Activated T-helper 1 cell treated with anti-CD3 and anti-CD28 coated beads, Interleukin-12 subunit alpha, Interleukin-12 subunit beta, Interleukin-2, Interleukin-4 antibody, amounts not matched to agents 30 ng/mL and 10 ng/mL and 1 ng/mL, durations not matched to agents 14 hours and 24 hours and 36 hours (primary cell): ENCODE measurements at places on chromosomes 5 and 9. TPM values are rescaled to one million over a fixed set of nuclear protein-coding genes. Genes with fewer than 3 reads are reported as not detected.

The DOK3 gene
- total RNA-seq, result 3.7 and 5.0 TPM in 2 replicates

The FST gene
- 0.17 and 0.31 TPM in 2 replicates for total RNA-seq

The PCDHA11 gene
- not detected in 2 replicates for total RNA-seq

DNA sequence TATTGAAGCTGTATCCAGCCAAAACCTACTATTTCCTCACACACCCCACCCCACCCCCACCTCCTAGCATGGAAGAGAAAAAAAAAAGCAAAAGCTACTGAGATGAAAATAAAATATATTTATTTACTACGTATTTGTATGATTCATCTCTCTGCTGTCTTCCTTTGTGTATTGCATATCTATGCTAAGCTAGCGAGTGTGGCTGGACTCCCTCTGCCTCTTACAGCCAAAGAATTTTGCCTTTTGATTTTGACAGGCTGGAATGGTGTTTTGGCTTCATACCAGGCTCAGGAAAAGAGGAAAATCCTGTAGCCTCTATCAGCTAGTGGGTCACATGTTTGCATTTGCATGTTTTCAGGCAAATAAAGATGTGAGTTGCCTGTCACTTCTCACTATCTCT is 2.2 kb downstream of the ABLIM3 start:
- no peak for DNase-seq

The ABO gene
- total RNA-seq, result 0.34 and 0.60 TPM in 2 replicates

DNA sequence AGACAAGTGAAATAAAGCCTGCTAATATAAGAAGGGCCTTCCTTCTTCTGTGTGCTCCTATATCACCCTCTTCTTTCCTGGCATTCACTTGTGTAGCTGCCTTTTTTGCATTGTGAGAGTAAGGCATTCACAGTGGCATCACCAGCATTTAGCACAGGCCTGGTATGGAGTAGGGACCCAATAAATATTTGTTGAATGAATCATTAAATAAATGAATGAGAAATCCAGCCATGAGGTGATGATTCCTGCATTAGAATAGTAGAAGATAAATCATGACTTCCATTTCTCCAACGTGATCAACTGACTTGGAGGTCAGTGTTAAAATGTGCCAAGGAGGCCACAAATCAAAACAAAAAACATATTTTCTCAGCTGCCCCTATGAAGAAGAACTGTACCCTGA is 3.9 kb downstream of the PLPPR1 start:
- no peak for DNase-seq

The PLAC8L1 gene
- 0.37 and 0.99 TPM in 2 replicates for total RNA-seq

The GFPT2 gene
- total RNA-seq, result 1.1 and 1.4 TPM in 2 replicates

DNA sequence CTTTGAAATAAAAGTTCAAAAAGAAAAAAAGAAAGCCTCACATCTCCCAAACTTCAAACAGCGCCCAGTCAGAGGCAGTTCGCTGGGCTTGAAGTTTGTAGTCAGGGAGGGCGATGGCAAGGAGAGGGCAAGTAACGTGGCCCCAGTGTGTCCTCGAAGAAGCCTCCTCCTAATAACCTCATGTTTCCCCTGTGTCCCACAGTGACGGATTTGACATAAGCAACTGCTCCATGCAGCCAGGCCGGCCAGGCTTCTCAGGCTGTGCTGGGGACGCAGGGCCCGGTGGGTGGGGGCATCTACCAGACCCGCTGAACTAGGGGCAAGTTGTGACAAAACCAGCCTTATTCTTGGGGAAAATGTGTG is 172.2 kb downstream of the ERCC6L2 start:
- no peak for DNase-seq

- DNase-seq, result no peak
Measured at GRCh38 chr5:78496373-78496772, 136.0 kb downstream of the SCAMP1 start.

DNA sequence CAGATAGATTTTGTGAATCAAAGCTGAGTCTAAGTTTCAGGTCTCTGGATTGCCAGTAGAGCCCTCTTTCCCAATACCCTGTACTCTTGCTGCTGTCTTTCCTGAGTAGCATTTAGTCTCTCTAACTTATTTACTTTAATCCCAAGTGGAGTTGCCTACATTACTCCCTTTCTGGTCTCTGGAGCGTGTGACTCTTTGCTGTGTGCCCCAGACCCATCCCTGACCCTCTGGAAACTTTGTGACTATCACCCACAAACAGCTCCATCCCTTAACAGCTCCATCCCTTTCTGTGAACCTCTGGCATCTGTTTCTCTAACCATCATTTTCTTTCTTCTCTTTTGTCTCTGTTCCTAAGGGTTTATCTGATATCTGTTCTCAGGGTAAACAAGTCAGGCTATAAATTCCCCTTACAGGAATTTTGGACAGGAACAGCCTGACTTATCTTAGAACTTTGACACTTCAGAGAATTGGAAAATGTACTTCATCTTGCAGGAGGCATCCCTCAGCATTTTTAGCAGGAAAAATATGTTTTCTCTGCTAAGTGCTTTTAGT is 1167.1 kb upstream of the SEMA6A start:
- DNase-seq, result no peak

The HTR1A gene
- not detected in 2 replicates for total RNA-seq

DNA sequence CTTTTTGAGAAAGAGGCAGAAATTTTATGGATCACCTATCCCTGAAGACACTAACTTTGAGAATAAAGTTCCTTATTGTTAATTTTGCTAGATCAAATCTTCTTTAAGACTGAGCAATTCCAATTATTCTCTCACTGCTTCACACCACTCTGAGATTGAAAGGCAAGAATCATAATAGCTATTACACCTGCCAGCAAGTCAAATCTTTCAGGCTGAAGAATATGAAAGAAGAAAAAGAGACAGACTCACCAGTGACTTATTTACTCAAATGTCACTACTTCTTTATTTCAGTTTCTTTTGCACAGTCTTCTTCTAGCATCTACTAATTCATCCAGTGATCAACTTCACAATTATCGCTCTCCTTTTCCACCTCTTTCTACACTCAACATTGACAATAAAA is 35.9 kb upstream of the PLPPR1 start:
- DNase-seq, result no peak

DNA sequence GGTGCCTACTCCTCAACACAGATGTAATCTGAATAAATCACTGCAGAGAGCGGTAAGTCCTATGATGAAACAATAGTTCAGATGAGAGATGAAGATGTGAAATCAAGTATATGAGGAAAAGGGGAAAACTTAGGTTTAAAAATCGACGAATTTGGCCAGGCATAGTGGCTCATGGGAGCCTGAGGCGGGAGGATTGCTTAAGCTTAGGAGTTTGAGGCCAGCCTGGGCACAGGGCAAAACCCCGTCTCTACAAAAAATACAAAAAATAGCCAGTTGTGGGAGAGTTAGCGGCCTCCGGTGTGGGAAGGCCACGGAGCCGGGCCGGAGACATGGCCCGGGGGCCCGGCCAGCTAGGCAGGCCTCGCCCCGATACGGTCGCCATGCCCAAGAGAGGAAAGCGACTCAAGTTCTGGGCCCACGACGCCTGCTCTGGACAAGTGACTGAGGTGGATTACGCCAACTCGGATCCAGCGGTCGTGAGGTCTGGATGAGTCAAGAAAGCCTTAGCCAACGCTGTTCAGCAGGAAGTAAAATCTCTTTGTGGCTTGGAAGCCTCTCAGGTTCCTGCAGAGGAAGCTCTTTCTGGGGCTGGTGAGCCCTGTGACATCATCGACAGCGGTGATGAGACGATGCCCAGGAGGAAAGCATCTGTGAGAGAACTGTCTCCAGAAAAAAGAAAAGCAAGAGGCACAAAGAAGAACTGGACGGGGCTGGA is 62.8 kb upstream of the SUB1 start:
- DNase-seq, result peak; percentile 60

The WNK2 gene
- 2.2 and 3.0 TPM in 2 replicates for total RNA-seq

DNA sequence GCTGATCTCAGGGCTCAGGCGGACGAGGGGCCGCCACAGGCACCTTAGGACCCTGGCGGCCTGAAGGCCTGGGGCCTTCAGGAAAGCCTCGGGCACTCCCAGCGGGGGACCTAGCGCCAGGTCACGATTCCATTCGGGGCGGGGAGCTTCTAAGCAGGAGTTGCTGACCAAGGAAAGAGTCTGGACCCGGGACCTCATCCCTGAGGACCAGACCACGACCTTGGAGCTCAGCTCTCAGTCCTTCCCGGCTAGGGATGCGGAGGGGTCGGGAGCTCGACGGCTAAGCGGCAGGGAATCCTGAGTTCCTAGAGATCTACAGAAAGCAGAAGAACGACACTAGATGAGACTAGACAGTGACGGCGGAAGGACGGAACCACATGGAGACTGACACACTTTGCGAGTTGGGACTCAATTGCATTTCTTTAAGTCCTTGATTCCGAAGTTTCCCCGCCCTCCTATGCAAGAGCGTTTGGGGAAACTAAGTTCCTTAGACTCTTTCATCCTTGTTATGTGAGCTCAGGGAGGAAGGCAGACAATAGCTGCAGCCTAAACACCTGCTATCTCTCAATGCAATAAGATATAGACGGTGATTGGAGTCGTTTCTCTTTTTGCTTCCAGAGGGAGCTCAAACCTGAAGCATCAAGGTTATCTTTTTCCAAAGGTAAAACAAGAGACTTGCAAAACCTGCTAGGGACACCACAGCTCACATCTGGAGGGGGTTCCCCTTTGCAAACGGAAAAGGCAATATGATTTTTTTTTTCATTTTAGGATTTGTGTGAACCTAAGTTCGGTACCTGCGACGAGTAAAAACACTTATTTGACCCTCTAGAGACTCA is 9.7 kb downstream of the NR2F1-AS1 start:
- no peak for DNase-seq

The PCDHB10 gene
- not detected in 2 replicates for total RNA-seq

DNA sequence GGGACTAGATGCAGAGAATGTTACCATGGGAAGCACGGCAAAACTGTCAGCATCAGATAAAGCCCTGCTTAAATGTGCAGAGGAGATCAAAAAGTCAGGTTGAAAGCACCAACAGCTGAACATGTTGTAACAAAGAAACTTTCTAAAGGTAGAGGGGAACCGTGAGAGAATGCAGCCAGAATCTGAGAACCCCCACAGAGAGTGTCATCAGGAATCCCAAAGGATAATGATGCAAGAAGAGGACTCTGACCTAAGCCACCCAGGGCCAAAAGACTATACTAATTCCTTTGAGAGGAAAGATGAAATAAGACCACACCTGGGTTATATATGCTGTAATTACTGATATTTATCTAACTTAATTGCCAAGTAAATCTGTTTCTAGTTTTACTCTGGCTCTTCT is 116.6 kb downstream of the PCSK1 start:
- DNase-seq, result no peak

DNA sequence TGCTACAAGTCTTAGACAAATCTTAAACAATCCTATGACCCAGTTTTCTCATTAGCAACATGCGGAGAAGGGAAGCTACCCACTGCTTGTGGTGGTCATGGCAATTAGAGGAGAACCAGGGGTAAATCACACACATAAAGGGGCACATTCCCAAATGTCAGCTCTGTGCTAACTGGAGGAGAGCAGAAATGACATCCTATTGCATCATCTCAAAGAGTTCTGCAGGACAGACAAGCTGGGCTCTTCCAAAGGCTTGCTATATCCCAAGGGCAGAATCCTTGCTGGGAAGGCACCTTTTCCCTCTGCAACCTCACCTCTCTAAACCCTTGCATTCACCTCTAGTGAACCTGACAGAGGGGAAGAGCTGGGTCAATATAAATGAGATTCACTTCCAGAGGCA is 17.0 kb upstream of the WWC1 start:
- DNase-seq, result no peak

The KCTD16 gene
- total RNA-seq, result not detected in 2 replicates

DNA sequence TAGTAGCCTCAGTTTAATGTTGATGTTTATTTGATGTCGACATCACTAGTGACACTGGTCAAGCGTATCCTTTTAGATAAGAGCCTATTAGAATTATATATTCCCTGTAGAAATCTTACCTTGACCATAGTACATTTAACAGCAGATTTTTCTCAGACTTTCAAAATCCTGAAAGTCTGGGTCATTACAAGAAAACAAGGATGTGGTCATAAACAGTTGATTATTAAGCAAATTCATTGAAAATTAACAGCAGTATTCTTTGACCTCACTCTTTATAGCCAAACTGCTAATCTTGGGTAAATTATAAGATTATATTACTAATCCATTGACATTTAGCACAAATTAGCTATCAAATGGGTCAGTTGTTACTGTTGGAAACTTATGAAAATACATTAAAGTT is 83.4 kb downstream of the GHR start:
- no peak for DNase-seq

GRCh38 chr9:136244122-136244968 is 1.3 kb downstream of the QSOX2 start:
- peak; percentile 46 for DNase-seq

The BTNL9 gene
- total RNA-seq, result not detected in 2 replicates
